OCI-LY7 (cell line): ENCODE measurements at places on chromosomes 1 and 21.

GRCh38 chr1:92367496-92367895 lies 68.6 kb downstream of the RPAP2 start:
- no peak for DNase-seq

DNA sequence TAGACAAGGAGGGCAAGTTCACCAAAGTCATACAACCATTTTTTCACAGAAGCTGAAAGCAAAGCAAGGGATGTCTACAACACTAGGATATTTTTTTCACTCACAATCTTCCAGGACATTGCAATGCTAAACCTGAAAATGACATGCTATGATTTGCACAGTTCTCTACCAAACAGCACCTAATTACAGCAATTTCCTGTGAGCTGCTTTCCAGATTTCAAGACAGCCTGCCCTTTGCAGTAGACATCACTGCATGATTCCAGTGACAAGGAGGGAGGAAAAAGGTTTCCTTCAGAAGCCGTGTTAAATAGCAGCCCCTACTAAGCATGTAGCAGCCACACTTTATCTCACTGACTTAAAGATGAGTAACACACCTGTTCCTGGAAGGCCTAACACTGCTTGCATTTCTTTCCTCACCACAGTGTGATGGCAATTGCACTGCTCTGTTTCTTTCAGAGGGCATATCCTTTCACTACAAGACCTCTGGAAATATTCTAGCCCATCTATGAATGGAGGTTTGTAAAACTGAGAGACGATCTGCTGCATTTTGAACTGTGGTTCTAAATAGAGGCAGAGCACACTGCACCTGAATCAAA lies 97.1 kb downstream of the DUSP10 start:
- no peak for DNase-seq

DNA sequence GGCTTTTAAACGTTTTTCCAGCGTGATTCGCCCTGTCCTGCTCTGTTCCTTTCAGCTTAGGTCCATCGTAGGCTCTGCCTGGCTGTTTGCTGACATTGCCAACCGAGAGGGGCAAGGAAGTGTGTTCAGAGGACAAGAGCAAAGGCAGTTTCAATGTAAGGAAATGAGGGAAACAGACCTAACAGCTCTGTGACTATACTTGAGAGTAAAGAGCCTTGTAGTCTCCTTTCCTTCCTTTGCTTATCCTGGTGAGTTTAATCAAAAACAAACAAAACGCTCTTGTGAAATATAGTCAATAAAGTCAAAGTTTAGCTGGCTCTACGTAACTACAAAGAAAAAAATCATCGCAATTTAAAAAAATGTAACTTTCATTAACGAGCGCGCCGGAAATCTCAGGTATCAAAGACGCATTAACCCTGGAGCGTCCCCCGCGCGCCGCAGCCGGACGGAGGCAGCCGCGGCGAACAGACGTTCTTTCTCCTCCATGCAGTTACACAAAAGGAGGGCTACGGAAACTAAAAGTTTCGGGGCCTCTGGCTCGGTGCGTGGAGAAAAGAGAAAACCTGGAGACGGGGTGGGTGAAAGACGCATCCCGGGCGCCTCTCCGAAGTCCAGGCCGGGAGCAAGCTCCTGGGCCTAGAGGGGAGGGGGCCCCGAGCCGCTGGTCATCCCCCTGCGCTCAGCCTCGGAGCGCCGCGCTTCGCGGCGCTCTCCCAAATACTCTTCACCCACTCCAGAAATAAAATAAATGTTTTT lies 617 bp upstream of the ADGRL2 start:
- DNase-seq: no peak

DNA sequence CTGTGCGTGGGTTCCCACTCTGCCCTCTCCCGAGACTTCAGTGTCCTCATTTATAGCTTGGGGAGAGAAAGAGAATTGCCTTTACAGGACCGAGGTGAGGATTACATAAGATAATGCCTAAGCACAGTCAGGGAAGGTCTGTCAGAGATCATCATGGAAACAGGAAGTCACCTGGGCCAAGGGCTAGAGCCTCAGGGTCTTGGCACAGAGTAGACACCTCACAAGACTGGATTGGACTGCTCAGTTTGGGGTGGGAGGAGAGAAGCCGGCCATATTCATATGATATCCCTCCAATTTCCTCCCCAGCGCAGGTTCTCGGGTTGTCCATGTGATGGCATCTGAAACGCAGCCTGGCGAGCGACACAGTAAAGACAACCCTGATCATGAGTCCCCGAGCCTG lies 3.8 kb downstream of the CNR2 start:
- peak; percentile 85 for DNase-seq

- DNase-seq: no peak
Measured at GRCh38 chr1:215055281-215055935, 27.1 kb upstream of the KCNK2 start.

DNA sequence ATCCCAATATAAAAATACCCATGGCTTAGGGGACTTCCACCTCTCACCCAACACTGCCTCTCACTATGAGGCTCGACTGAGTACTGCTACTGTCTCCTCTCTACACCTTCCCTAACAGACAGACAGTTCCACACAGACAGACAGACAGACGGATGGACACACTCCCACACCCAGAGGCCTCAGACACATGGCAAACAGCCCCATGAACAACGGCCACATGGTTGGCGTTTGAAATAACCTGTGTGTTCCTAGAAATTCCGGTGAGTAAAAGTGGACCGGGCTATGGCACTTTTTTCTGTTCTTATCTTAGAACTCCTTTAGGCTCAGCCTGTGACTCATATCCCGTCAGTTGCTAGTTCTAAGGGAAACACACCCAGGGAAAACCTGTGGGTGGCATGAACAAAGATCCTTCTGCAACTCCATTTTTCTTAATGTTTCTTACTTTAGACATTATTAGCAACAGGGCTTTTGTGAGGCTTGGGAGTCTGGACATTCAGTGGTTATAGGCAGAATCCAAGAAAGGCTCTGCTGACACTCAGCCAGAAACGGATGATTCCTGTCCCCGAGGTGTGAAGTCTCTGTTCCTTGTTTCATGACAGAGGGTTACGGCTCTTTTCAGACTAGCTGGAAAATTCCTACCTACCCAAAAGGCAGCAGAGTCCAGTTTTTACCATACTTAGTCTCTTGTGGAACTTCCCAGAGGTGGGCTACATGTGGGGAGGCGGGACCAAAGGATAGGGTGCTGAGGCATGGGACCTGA lies 90.5 kb upstream of the TLR5 start:
- DNase-seq: no peak
